ENCODE measurements at places on chromosomes 4 and X.

GRCh38 chr4:170589597-170590191, 499.9 kb upstream of the AADAT start:
- DNase-seq: no peak

DNA sequence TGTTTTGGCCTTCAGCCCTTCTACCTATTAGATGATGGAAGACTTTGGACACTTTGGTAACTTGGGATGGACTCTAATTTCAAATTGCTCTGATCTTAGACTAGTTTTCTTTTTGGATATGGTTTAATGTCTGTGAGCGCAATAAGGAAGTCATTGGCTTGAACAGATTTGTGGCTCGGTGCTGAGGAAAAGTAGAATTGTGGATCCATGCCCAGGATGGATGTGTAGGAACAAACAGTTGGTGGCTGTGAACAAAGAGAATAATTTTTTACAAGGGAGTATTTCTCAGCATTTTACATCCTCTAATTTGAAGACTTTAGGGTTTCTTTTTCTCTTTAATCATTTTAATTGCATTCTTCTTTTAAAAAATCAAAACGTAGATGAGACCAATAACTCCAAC, 327.1 kb downstream of the GLUD2 start:
- DNase-seq: no peak

DNA sequence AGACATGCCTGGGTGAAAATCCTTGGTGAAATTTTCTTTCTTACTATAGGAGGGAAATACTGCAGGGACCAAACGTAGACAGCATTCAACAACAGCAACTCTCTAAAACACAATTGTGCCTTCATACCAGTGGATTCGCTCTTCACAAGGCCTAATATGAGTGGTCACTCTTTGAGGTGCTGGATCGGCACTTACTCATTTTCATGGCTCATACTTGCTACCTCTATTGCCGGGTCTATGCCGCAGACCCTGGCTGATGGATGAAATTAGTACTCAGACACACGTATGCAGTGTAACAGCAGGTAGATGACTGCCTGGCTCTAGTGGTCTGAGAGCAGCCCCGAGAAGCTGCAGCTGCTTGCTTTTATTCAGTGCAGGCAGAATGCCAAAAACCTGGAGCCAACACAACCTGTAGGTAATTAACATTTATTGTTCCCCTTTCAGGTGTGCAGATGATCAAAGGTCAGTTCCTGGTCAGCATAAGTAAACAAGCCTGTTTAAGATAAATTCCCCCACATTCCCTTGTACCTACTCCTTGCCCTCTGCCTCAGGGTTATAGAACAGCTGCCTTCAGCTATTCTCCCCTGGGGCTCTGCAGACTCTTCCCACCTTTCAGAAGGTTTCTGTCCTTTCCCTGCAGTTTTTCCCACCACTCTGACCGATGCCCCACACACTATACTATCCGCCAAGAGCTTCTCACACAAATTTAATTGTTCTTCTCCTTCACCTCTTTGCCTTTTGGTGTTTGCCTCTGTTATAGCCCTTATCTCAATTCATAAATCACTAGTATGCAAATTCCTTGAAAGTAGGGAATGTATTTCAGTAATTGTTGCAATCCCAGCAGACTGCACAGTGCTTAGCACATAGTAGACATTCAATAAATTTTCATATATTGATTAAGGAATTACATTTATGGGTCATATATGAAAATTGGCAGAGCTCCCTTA, 210.0 kb downstream of the SPANXN3 start:
- DNase-seq: no peak

DNA sequence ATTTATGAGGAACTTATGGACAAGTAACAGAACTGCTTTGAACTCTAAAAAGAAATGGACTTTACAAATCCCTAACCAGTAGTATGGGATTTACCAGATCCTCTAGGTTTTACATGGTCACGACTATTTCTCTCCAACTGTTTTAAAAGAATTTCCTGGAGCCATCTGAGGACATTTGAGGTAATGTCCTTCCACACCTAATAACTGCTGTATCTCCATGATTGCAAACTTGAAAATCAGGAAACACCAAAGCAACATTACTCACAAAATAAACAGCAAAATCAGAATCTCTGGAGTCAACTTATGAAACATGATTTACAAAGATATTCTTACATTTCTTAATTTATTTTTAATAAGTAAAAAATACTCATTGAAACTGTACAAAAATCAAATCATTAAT, 58.0 kb downstream of the STAP1 start:
- no peak for DNase-seq

DNA sequence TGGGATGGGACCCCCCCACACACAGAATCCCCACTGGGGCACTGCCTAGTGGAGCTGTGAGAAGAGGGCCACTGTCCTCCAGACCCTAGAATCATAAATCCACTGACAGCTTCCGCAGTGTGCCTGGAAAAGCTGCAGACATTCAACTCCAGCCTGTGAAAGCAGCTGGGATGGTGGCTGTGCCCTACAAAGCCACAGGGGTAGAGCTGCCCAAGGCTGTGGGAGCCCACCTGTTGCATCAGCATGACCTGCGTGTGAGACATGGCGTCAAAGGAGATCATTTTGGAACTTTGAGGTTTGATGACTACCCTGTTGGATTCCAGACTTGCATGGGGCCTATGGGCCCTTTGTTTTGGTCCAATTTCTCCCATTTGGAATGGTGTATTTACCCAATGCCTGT, 22.3 kb downstream of the AIMP1 start:
- no peak for DNase-seq

- DNase-seq: no peak
Observed at GRCh38 chr4:172055498-172055897, 242.3 kb downstream of the GALNTL6 start.

- no peak for DNase-seq
Observed at GRCh38 chr4:128728190-128728589, 81.3 kb upstream of the JADE1 start.

GRCh38 chrX:44352758-44353157, 9.3 kb upstream of the EFHC2 start:
- DNase-seq: no peak

- no peak for DNase-seq
Observed at GRCh38 chrX:138859421-138859820, 147.9 kb upstream of the FGF13 start.

DNA sequence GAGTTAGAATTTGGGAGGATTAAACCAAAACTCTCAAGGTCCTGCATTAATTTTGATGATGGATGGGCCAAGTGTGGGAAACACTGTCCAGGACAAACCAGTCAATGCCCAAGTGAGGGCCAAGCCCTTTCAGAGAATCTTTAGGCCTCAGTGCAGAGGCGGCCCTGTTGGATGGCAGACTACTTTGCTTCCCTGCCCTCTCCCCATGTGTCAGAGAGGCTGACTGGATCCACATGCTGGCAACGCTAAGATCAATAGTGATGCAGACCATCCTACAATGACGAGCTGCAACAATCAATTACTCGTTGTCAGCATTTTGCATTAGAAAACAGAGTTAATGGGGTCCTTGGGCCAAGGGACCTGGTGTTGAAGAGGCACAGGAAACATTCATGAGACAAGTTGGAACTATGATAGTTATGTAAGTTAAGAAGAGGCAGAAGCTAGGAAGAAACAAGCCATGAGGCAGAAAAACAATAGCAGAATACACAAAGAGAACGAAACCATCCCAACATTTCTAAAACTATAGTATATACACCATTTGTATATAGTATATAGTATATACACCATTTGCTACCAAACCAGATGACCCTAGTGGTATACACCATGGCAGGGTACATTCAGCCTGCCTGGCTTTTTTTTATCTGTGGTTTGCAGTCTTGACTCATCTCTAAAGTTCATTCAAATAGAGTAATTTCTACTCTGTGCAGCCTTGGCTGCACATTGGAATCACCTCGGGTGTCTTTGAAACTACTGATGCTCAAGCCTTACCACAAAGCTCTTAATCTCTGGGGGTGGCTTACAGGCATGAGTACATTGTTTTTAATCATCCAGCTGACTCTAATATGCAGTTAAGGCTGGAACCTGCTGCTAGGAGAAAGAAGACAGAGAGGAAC, 147.7 kb upstream of the GYPA start:
- DNase-seq: no peak

- DNase-seq: no peak
Observed at GRCh38 chr4:155624478-155624877, 42.2 kb upstream of the GUCY1A1 start.

DNA sequence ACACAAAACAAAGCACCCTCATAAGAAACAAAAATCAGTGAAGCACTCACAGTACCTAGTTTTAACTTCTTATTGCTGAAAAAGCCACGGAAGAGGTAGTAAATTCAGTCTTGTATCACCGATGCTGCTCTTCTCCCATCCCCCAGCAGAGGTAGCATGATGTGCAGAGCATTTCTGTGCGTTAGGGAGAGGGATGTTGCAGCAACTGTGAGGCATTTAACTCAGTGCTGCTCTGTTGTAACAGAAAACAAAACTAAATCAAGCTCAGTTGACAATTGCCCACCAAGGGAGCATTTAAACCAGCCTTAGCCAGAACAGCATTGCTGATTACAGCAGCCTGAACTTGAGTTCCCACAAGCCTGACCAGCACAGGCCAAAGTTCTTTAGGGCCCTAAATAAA, 1279.7 kb upstream of the ADGRL3 start:
- no peak for DNase-seq

DNA sequence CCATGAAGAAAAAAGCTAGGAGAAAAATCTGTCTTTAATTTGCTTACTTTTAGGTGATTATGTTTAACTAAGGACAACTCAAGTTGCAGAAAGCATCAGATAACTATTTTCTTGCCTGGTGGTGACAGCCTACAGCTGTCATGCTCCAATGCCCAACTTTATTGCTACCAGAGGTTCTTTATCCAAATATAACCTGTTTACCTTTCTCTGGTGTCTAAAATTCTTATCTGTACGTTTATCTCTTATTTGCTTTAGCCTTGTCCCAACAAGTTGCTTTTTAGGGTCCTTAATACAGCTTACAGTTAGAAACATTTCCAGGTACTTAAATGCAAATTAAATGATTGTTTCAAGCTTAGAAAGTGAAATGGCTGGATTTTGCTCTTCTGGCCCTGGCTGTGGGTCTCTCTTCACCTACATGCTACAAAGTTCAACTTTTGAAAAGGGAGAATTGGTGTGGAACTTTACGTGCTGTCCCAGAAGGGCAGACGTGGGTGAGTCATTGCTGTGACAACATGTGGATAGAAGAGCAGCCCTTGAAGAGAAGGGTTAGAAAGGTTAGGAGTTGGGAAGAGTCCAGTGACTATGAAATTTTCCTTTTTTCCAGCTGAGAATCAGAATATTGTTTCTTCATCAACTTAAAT, 60.7 kb downstream of the HPGD start:
- DNase-seq: no peak

DNA sequence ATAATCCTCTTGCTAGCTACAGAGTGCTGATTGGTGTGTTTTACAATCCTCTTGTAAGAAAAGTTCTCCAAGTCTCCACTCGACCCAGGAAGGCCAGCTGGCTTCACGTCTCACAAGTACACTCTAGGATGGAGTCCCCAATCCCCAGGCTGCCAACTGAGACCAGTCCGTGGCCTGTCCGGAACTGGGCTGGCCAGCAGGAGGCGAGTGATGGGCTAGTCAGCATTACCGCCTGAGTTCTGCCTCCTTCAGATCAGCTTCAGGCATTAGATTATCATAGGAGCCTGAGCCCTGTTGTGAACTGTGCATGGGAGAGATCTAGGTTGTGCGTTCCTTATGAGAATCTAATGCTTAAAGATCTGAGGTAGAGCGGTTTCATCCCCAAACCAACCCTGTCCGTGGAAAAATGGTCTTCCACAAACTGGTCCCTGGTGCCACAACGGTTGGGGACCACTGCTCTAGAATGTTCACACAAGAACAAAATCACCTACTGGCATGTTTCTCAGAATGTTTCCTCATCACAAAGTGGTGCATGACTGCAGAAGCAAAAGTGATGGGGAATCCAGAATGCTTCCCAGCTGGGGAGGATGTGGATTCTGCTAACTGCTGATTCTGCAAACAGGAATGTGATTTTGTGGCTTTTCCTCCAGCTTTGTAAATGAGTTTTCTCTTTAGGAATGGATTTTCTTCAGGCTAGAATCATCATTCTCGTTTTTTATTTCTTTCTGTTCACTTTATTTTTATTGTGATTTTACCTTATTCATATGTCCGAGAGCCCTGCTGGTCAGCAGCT, 40.9 kb downstream of the SEPTIN11 start:
- DNase-seq: no peak

DNA sequence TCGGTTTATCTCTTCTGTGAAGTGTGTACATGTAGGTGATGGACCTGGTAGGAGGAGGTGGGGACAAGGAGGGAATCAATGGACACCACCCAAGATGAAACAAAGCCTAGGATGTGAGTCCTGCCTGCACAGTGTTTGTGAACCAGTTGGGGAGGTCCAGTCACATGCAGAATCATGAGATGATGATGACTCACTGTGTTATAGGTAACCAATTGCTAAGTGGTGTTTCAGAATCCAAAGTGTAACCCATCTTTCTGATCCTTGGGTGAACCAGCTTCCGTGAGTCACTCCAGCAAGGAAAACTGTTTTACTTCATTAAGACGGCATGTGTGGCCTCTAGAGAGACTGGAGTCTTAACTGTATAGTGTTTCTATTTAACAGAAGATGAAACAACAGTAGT, 57.9 kb upstream of the HPF1 start:
- no peak for DNase-seq

GRCh38 chrX:36986231-36986630, 21.9 kb upstream of the FAM47C start:
- no peak for DNase-seq

GRCh38 chr4:108540536-108540935, 79.8 kb upstream of the RPL34 start:
- peak; percentile 15 for DNase-seq

- no peak for DNase-seq
Observed at GRCh38 chrX:139203651-139204570, 326.6 kb upstream of the F9 start.

- DNase-seq: peak; percentile 19
Observed at GRCh38 chrX:37685381-37686359, at the start of gene XK. XK (plus strand) TSS chrX:37685791; CDS start chrX:37685962, 171 bp downstream.

- DNase-seq: no peak
Observed at GRCh38 chrX:48975541-48975940, 3.9 kb upstream of the KCND1 start.

DNA sequence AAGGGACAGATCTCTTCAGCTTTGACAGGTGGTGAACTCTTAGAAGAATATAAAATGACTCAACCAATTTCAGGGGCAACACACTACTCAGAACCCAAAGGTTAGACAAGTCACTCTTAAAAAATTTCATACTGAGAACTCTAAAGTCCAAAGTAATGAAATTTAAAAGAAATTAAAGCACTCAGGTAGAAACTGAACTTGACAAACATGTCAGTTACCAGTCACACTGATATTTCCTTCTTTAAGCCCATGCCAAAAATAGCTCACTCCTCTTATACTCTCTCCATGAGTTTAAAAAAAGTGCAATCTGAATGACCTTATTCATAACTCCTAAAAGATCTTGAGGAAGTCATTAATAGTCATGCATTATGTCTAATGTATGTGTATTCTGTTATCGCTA, 40.3 kb downstream of the AMMECR1 start:
- DNase-seq: no peak

GRCh38 chr4:88747351-88747750, 49.7 kb upstream of the NAP1L5 start:
- DNase-seq: no peak

GRCh38 chrX:31181377-31182000, 109.6 kb upstream of the FTHL17 start:
- DNase-seq: no peak

- no peak for DNase-seq
Observed at GRCh38 chr4:1405636-1406393, 427 bp downstream of the NKX1-1 start.

- DNase-seq: no peak
Observed at GRCh38 chrX:71475785-71476540, 56.9 kb upstream of the OGT start.

GRCh38 chr4:154416190-154416547, 75.4 kb downstream of the DCHS2 start:
- no peak for DNase-seq

GRCh38 chr4:79292008-79292407, 33.9 kb downstream of the NAA11 start:
- DNase-seq: no peak

Measured in caudate nucleus (tissue), 63 donors.